ENCODE measurements at places on chromosomes 7 and 10.

- DNase-seq = no peak
Observed at GRCh38 chr7:131371411-131371810, 43.7 kb downstream of the MKLN1 start.

DNA sequence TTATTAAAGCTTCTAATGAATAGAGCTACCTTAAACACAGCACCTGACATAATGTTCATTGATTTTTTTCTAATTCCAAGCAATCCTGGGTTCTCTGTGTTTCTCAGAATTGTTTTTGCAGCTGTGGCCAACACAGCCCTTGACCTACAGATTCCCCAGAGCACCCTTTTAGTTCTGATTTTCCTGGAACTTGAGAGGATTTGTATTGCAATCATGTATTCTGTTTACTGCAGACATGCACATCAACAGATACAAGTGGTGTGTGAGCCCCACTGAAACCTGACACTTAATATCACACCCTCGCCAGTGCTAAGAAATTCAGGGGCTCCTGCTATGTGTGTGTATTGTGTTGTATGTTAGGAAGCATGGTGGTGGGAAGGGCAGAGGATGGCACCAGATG, 344.2 kb upstream of the POM121L12 start:
- no peak for DNase-seq

DNA sequence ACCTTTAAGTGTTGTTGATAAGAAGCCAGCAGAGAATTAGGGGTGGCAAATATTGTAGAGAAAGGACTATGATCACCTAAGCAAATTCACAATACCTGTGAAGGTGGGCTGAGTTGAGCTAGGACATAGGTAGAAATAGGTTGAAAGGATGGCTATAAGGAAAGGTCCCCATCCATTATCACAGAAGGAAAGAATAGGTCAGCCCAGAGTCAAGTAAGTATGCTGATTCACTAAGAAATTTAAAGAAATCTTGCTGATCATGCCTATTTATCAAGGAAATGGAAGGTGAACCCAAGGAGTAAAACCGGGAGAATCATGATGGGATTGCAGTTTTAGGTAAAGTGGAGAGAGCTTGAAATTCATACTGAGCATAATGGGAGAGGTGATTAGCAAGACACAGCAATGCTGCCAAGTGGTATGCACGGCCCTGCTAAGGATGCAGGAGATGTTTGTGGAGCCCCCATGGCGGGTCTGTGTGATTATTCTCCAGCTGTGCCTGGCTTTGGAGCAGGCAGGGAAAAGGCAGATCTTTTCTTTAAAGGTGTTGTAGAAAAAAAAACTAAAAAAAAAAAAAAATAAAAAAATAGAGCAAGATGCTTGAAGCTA, 399.4 kb downstream of the PLXDC2 start:
- no peak for DNase-seq

GRCh38 chr7:135206941-135207391, 4.4 kb downstream of the WDR91 start:
- no peak for DNase-seq

- no peak for DNase-seq
Observed at GRCh38 chr10:117757086-117757720, 214.7 kb downstream of the EMX2 start.

- DNase-seq = no peak
Observed at GRCh38 chr10:79081353-79082034, 12.7 kb downstream of the ZMIZ1 start.

- no peak for DNase-seq
Observed at GRCh38 chr10:123550675-123551096, 115.5 kb upstream of the GPR26 start.

- DNase-seq = no peak
Observed at GRCh38 chr7:37642028-37642540, 41.5 kb upstream of the GPR141 start.

Measured in activated CD4-positive, alpha-beta T cell treated with anti-CD3 and anti-CD28 coated beads, Interleukin-2, amount 50 U/mL, for 48 hours (primary cell).